ENCODE measurements at places on chromosomes 3 and 15. TPM values are rescaled to one million over a fixed set of nuclear protein-coding genes. Genes with fewer than 3 reads are reported as not detected.

Gene CD200
- 27.4 TPM for total RNA-seq

Gene GOLGA6L4
- total RNA-seq: 0.99 TPM

Gene GRK7
- not detected for total RNA-seq

Gene PYGO1
- not detected for total RNA-seq

Gene PDZRN3
- total RNA-seq: not detected

Gene NDUFB5
- total RNA-seq: 114 TPM

Gene HDC
- total RNA-seq: 1.7 TPM

Gene PRKCD
- total RNA-seq: 24.2 TPM

Gene DLL4
- 0.19 TPM for total RNA-seq

Gene RGMA
- 1.7 TPM for total RNA-seq

Gene HERC2
- total RNA-seq: 36.7 TPM

Gene GPR171
- total RNA-seq: 101 TPM

Gene PROS1
- 0.50 TPM for total RNA-seq

Gene GOLGA6L2
- not detected for total RNA-seq

Gene EXOG
- total RNA-seq: 32.4 TPM

Gene STAB1
- 0.19 TPM for total RNA-seq

Gene TGFBR2
- 45.9 TPM for total RNA-seq

Gene TSPAN3
- 30.4 TPM for total RNA-seq

Gene FAM81A
- not detected for total RNA-seq

Gene ILDR1
- total RNA-seq: 0.31 TPM

Gene P2RY1
- total RNA-seq: 1.7 TPM

Gene DLEC1
- total RNA-seq: 0.43 TPM

Gene MKRN2OS
- total RNA-seq: not detected

Gene PLSCR1
- total RNA-seq: 48.7 TPM

Gene SPPL2A
- 157 TPM for total RNA-seq

Gene SLC27A2
- total RNA-seq: 33.5 TPM

Gene FANCD2OS
- total RNA-seq: not detected

Gene LCTL
- not detected for total RNA-seq

Gene RHCG
- total RNA-seq: not detected

Gene RASGRP1
- total RNA-seq: 173 TPM

Gene PCOLCE2
- total RNA-seq: not detected

Gene COL6A5
- not detected for total RNA-seq

Gene TRAIP
- 28.0 TPM for total RNA-seq

Gene MINAR1
- 0.37 TPM for total RNA-seq

Gene SPINT1
- total RNA-seq: 19.4 TPM

Gene LINGO1
- total RNA-seq: 0.17 TPM

Gene ACTC1
- total RNA-seq: not detected

Gene CHSY1
- total RNA-seq: 26.4 TPM

Gene SENP2
- 38.1 TPM for total RNA-seq

Gene IL12A
- total RNA-seq: not detected

Data from activated T-cell treated with anti-CD3 and anti-CD28 coated beads, Interleukin-2, amount 50 U/mL, for 72 hours (primary cell).